ENCODE measurements at places on chromosomes 2 and 18.

DNA sequence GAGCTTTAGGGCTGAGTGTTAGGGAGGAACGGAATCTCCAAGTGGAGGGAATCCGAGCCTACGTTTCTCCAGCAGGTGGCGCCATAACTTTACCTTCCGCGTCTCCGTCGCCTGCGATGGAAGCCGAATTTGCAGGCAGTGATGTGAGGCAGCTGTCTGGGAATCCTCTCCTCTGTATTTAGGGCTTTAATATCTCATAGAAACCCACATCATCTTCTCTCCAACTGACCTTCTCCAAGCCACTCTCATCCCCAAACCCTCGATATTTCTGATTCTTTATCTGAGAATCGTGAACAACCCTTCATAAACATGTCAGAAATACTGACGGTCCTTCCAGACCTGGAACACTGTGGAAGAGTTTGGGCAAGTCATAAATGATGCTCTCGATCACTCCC lies 27.5 kb downstream of the SIX2 start:
- DNase-seq = peak; percentile 83

DNA sequence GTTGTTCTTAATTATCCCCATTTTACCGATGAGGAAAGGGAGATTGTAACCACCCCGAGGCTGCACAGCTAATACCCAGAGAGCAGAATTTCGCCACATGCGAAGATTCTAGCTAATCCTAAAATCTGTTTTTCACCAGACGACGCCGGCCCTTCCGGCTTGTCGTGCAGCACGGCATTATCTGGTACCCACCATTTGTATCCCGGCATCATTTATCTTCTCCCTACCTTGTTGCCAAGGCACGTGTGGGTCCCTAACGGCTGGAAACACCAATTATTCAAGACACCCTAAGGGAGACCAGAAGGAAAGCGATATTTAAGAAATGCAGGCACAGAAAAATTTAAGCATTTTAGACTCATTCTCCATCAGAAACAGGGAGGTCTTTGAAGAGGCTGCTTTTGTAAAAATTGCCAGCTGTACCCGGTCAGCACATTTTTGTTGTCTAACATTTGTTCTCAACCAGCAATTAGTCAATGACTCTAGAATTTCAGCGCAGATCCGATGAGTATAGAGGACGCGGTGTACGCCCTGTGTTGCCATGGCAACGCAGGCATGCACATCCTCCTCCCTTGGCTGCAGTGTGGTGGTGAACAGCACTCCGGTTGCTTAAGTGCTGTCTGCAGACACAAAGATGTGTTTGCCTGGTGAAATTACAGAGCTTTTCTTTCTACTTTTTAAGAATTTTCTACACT lies 111.6 kb downstream of the AGAP1 start:
- no peak for DNase-seq

- no peak for DNase-seq
Observed at GRCh38 chr2:227855440-227855839, 16.0 kb upstream of the DAW1 start.

DNA sequence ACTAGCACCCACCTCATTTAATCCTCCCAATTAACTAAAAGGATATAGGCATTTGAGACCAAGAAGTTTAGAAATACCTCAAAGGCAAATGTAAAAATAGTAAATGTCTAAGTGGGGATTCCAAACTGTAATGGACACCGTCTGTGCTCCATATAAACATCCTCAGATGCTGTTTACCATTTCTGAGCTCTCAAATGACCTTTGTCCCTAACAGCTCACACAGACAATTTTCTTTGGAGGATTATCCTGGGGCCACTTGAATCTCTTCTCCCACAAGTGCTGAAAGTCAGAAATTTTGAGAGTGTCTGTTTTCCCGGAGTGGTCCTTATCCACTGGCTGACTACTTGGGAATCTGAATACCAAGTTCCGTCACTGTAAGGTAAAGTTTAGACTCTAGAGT lies 1418.9 kb downstream of the LRP1B start:
- no peak for DNase-seq

DNA sequence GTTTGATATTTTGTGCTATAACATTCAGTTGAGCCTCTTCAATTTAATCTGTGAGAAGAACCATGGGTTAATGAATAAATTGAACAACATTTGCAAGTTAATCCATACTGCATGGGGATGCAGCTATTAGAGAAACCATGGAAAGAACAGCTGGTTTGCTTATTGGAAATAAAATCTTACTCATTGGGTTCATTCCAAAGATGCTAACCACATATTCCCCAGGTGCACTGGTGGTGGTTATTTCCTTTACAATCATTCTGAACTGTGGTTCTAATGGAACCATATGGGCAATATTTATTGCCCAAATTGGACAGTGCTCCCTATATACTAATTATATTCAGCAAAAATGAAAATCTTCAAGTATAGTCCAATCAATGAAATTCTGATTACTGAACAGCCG lies 1200.4 kb upstream of the CDH2 start:
- no peak for DNase-seq

DNA sequence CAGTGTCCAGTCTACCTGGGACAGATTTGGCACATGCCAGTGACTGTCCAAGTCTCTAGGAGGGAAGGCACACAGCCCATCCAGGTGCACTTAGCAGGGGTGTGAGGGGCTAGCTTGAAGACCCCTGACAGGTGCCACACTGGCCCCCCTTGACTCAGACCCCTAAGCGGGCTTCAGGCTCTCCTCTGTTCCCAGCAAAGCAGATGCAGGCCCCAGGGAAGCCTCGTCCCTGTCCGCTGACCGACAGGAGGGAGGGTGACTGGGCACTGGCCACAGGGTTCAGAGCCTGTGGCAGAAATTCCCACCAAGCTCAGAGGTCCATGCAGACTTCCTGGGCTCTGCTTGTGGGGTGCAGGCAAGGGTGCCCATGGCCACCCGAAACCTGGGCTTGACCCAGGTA lies 239.8 kb upstream of the MYT1L start:
- no peak for DNase-seq

Measured in suppressor macrophage treated with lipopolysaccharide for 4 hours (primary cell).